Muscle of arm (tissue), 14 donors: ENCODE measurements at places on chromosomes 1 and 21.

GRCh38 chr1:23187637-23188036, 19.0 kb upstream of the LUZP1 start:
- no peak for DNase-seq

GRCh38 chr1:125087247-125087646, 3902.5 kb downstream of the SRGAP2C start:
- no peak for DNase-seq

DNA sequence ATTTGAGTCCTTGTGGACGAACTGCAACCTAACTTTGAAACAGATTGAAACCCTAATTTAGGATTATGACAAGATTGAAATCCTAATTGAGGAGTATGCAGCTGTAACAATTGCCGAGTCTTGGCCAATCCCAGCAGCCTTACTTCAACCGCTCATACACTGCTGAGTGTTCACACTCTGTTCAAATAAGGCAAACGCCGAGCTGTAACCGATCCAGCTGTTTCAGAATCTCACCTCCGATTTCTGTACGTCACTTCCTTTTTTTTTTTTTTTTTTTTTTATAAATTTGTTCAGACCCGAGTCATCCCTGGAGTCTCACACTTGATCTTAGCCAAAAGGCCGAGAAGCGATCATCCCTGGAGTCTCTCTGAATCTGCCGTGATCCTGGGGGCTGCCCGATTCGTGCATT, 22.3 kb upstream of the ATP5PO start:
- DNase-seq, result no peak

- no peak for DNase-seq
Observed at GRCh38 chr1:241842565-241842964, 5.4 kb upstream of the EXO1 start.

DNA sequence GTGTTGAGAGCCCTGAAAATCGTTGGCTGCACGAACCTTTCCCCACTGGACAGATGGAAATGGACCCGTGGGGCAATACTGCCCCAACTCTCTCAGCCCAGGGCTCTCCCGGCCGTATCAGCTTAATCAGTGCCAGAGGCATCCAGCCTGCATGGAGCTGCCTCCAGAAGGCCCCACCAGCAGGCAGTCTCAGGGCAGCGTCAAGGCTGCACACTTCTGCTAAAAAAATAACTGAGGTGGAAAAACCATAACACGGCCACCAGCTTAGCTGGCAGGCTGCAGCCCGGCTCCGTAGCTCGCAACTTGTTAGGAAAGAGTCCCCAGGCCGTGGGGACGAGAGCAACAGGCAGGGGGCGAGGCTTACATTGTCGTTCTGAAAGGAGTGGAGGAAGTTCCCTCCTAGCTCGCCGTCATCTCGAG, 27.9 kb downstream of the MRPL37 start:
- no peak for DNase-seq

GRCh38 chr1:219299420-219299819, 125.7 kb downstream of the LYPLAL1 start:
- DNase-seq, result peak; percentile 48

GRCh38 chr1:75514270-75514669, 96.6 kb downstream of the SLC44A5 start:
- DNase-seq, result no peak
